NCI-H69 (cell line): ENCODE measurements at places on chromosomes 6 and 20.
A peak's percentile ranks its signal among the peaks of the same experiment; 100 is the strongest.

- no peak for DNase-seq
Measured at GRCh38 chr20:64223526-64224067, 32.0 kb upstream of the PCMTD2 start.

DNA sequence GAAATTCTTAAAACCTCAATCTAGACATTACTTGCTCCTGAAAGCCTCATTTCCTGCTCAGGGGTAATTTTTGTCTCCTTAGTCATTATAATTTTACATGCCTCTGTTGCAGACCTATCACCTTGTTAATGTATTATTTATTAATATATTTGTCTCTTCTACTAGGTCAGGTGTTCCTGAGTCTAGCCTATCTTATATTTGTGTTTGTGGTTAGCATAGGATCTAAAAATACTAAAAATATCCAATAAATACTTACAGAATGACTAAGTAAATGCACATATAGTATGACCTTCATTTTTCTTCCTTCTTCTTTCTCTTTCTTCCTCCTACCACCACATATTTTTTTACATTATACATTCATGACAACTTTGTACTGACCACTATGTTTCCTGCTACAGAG, 268.9 kb upstream of the HS3ST5 start:
- DNase-seq: no peak

GRCh38 chr20:53080969-53081871, 109.1 kb downstream of the TSHZ2 start:
- peak; percentile 45 for DNase-seq

GRCh38 chr6:1424306-1424927, 35.0 kb downstream of the FOXF2 start:
- DNase-seq: peak; percentile 42

GRCh38 chr6:122347751-122348150, 51.7 kb upstream of the HSF2 start:
- DNase-seq: no peak

DNA sequence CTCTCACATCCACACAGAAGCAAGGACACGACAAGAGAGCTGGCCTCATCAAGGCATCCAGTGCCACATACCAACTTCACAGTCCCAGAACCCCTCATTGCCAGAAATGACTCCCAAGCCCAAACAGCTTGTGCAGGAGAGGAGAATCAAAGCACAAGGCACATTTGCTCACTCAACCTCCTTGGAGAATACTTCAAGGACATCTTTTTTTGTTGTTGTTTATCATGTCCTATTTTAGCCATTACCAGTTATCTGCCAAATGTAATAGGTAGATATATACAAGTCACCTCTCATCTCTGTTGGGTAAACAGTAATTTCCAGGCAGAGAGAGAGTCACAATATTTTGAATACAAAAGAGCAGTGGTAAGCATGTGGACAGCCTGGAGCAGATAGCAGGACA, 47.8 kb downstream of the RTN4IP1 start:
- no peak for DNase-seq

DNA sequence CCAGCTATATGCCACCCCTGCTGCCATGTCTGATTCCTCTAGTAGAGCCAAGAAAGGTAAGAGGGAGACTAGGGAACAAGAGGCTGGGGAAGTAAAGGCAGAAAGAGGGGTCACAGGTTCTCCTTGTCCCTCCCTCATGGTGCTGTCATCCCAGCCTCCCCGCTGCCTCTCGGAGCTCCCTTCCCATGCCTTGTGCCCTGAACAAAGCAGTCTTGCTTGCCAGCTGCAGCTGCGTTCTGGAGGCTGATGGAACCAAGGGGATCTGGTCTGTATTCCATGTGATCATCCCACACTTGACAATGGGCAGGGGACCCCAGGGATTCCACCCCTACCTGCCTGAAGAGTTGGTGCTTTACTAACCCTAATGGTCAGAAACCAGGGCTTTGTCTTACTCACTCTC, 61.4 kb downstream of the DAAM2 start:
- DNase-seq: no peak

- DNase-seq: peak; percentile 11
Measured at GRCh38 chr6:157614026-157614568, 208.9 kb upstream of the SNX9 start.

DNA sequence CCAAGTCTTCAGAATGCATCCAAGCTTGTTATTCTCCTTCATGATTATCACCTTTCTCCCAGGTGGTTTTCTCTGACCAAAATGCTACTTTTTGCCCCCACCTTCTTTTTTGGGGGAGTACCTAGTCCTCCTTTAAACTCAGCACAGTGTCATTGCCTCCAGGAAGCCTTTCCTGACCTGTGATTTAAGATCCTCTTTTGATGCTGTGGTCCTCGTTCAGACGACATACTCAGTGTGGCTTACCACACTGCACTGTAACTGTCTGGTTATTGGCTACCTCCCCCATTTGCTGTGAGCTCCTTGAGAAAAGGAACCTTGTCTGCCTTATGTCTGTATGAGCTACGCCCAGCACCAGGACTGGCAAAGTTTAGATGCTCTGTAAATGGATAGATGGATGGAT, 14.6 kb downstream of the SAYSD1 start:
- DNase-seq: no peak

GRCh38 chr6:151043944-151044343, 178.4 kb downstream of the MTHFD1L start:
- DNase-seq: no peak

GRCh38 chr6:148293181-148293995, 49.2 kb upstream of the SASH1 start:
- DNase-seq: no peak

- DNase-seq: no peak
Measured at GRCh38 chr6:589090-589489, 67.8 kb downstream of the HUS1B start.

- DNase-seq: no peak
Measured at GRCh38 chr6:46393940-46394337, 97.3 kb downstream of the RCAN2 start.

- no peak for DNase-seq
Measured at GRCh38 chr20:16462711-16463110, 110.5 kb downstream of the KIF16B start.

DNA sequence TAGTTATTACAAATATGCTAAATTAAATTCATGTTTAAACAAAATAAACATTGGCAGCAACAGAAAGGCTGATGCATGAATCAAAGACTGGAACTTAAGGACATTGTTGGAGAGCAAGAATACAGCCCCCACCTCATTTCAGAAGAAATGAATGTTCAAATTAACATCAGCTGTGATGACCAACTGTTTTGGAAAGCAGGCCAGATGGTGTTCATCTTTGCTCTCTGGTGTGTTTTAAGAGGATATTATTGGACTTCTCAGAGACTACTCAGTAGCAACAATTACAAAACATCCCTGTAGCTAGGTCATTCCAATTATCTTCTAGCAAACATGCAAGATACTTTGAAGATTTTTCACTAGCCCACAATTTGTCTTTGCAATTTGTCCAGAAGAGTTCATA, 118.6 kb upstream of the DOK5 start:
- peak; percentile 20 for DNase-seq

- DNase-seq: peak; percentile 71
Measured at GRCh38 chr6:32244946-32245398, 21.1 kb upstream of the NOTCH4 start.

DNA sequence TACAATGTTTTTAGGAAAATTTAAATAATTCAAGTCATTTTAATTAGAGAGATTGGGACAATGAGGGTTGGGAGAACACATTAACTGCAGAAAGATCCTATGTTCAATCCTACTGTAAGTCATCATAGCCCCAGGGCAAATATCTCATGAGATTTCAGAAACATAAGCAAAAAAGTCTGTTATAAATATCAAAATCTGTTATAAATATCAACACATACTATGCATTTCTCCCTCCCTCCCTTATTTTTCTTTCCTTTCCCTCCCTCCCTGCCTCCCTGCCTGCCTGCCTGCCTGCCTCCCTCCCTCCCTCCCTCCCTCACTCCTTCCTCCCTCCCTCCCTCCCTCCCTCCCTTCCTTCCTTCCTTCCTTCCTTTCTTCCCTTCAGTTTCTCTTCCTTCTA, 267.3 kb upstream of the SASH1 start:
- DNase-seq: no peak

- no peak for DNase-seq
Measured at GRCh38 chr6:148824960-148825359, 78.1 kb downstream of the UST start.

DNA sequence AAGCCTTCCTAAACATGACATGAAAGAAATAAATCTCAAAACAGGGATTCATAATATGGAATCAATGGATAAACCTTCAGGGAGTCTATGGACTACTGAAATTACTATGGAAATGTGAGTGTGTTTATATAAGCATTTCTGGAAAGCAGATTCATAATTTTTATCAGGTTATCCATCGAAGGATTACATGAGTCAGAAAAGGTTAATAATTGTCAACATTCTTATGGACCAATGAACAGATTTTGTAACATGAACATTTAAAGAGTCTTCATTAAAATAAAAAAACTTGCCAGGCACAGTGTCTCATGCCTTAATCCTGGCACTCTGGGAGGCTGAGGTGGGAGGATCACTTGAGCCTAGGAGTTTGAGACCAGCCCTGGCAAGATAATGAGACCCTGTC, 84.8 kb downstream of the AHI1 start:
- no peak for DNase-seq

- no peak for DNase-seq
Measured at GRCh38 chr20:24086121-24086520, 97.5 kb upstream of the GGTLC1 start.

DNA sequence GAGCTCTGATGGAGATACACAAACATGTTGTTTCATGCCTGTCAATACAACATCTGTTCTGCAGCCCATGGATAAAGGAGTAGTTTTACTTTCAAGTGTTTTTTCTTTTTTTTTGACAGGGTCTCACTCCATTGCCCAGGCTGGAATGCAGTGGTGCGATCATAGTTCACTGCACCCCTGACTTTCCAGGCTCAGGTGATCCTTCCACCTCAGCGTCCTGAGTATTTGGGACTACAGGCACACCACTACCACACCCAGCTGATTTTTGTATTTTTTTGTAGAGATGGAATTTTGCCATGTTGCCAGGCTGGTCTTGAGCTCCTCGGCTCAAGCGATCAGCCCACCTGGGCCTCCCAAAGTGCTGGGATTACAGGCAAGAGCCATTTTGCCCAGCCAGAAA, 97.0 kb downstream of the SMAP1 start:
- DNase-seq: no peak

DNA sequence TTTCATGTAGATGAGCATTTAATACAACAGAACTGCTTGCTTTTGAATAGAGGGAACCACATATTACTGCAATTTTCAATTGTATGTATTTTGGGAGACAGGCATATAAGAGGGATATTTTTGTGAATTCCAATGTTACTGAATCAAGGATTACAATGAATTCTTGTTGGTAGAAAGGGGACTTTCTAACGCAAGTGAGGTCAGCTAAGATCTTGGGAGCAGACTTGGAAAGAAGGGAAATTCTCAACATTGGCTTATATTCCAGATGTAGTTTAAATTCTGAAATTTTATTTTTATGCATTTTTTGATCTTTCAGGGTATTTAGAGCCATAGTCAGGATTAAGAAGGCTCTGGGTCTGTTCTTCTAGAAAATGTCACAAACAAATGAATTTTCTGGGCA, 43.3 kb upstream of the CTAGE9 start:
- DNase-seq: no peak

DNA sequence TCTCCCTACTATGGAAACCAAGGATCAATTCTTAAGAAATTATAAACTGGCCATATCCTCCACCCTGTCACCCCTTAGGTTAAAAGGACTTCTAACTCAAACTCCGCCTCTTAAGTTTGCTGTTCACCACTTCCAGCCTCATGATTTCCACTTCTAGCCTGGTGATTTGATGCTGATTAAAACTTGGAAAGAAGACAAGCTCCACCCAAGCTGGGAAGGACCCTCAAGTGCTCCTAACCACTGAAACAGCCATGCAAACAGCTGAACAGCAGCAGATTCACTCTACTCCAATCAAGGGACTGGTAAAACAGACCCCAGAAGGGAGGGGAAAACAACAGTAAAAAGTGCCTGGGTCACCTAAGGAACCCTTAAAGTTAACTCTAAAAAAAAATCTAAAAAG, 10.3 kb downstream of the LCA5 start:
- DNase-seq: peak; percentile 18

DNA sequence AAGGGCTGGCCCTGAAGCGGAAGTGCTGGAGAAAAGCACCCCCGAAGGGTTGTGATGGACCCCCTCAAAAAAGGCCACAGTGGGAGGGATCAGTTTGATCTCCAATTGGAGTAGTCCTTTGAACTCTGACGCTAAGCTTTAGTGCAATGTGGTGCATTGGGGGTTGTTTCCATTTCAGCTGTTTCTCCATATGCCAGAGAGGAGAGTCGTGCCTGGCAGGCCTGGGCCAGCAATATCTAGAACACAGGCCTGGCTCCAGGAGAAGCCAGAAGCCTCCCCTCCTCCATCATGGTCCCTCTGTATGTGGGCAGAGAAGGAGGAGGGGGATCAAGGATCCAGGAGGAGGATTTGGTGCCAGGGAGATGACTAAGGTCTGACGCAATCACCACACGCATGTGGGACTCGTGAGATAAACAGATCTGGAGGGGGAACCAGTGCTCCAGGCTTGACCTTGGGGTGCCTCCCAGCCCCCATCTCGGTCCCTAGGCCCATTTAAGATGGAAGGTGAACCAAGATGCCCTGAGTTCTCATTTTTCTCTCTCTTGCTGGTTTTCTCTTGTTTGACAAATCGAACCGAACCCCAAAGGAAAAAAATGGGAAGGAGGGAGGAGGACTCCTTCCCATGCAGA, 517.4 kb upstream of the JARID2 start:
- DNase-seq: peak; percentile 92

DNA sequence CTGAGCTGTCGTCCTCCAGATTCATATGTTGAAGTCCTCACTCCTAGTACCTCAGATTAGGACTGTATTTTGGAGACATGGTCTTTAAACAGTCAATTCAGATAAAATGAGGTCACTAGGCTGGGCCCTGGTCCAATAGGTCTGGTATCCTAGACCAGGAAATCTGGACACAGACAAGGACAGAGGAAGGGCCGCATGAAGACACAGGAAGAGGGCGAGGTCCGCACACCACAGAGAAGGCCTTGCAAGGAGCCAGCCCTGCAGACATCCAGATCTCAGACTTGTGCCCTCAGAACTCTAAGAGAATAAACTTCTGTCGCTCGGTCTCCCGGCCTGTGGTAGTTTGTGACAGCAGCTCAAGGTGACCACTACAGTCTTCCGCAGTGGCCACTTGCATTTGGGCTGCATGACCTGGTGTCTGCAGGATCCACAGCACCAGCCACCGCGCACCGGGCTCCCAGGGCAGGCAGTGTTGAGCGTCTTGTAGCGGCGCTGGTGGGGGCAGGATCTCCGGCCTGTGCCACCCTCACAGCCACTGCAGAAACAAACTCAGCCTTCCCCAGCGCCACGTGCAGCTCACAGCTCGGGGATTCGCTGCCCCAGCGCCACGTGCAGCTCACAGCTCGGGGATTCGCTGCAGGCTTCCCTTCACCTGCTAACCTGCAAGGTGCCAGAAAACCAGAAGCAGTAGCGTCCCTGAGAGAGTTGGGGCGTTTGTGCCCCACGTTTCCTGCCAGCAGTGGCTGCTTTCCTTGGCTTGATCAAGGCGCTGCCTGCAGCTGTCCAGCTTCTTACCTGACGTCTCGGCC, 6.0 kb upstream of the RBM38 start:
- no peak for DNase-seq

GRCh38 chr20:8132484-8133309, 631 bp downstream of the PLCB1 start:
- DNase-seq: peak; percentile 83
